ENCODE measurements at places on chromosomes 16 and 17.

- no peak for DNase-seq
These were observed 53.1 kb upstream of the CDR2 start for GRCh38 chr16:22427556-22427955.

- no peak for DNase-seq
These were observed 160.2 kb downstream of the RGS9 start for GRCh38 chr17:65297384-65297783.

DNA sequence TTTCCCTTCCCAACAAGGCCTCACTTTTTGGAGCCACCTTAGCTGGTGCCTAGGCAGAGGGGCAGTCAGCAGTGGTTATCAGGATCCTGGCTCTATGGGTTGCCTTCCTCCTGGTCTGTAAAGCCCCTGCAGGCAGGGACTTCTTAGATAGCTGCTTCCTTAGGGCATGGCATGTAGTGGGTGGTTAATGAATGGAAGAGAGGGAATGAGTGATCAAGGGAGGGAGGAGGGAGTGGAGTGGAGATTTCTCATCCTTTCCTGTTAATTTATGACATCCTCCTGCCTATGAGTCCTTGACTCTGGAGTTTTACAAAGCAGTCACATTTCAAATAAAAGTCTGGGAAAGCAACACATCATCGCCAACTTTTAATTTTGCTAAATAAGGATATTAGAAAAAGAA, 40.7 kb downstream of the SNX20 start:
- no peak for DNase-seq

GRCh38 chr16:22073350-22073749, 19.0 kb upstream of the VWA3A start:
- no peak for DNase-seq

- no peak for DNase-seq
These were observed 42.5 kb downstream of the YPEL2 start for GRCh38 chr17:59373882-59374495.

DNA sequence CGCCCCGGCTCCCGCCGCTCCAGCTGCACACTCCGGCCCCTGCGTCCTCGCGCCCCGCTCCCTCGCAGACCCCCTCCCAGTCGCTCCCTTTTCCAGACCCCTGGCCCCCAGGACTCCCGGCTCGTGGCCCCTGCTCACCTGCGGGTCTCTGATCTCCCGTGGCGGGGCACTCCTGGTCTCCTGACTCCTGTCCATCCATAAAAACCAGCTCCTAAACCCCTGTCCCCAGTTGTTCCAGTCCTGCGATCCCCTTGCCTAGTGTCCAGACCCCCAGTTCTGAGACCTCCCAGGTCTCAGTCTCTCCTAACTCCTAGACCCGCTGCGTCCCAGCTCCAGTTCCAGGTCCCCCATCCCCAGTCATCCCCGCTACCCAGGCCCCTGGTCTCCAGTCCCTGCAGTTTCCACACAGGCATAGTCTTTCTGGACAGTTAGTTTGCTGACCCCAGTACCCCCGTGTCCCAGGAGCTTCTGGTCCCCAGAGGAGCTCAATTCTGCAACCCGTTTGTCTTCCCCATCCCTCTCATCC, 379 bp downstream of the SNX29 start:
- DNase-seq = no peak

GRCh38 chr17:48542114-48542656, 2.7 kb downstream of the HOXB2 start:
- no peak for DNase-seq

- DNase-seq = no peak
These were observed 23.8 kb downstream of the PDILT start for GRCh38 chr16:20380782-20381181.

- no peak for DNase-seq
These were observed 18.5 kb downstream of the SEC14L5 start for GRCh38 chr16:4976611-4977145.

- no peak for DNase-seq
These were observed 21.8 kb downstream of the ACSM1 start for GRCh38 chr16:20675488-20676267.

GRCh38 chr17:79942011-79942405, 93.7 kb downstream of the TBC1D16 start:
- no peak for DNase-seq

DNA sequence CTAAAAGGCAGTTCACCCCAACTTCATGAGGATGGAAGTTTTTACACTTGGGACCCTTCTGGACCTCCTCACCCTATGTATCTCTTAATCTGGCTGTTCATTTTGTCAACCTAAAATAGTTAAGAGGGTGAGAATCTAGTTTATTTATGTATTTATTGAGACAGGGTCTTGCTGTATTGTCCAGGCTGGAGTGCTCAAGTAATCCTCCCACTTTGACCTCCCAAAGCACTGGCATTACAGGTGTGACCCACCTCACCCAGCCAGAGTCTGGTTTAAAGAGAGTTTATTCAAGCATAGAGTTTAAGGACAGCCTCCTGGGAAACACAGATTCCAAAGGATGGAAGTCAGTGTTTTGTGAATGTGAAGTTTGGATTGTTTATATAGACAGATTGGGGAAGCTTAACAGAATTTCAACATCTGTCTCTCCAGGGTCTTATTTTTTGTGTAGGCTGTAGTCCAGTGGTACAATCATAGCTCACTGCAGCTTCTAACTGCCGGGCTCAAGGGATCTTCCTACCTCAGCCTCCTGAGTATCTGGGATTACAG, 8.0 kb upstream of the APPBP2 start:
- no peak for DNase-seq

- DNase-seq = no peak
These were observed 28.5 kb downstream of the GLP2R start for GRCh38 chr17:9854255-9854654.

- no peak for DNase-seq
These were observed 1.3 kb downstream of the C17orf99 start for GRCh38 chr17:78147315-78147998.

DNA sequence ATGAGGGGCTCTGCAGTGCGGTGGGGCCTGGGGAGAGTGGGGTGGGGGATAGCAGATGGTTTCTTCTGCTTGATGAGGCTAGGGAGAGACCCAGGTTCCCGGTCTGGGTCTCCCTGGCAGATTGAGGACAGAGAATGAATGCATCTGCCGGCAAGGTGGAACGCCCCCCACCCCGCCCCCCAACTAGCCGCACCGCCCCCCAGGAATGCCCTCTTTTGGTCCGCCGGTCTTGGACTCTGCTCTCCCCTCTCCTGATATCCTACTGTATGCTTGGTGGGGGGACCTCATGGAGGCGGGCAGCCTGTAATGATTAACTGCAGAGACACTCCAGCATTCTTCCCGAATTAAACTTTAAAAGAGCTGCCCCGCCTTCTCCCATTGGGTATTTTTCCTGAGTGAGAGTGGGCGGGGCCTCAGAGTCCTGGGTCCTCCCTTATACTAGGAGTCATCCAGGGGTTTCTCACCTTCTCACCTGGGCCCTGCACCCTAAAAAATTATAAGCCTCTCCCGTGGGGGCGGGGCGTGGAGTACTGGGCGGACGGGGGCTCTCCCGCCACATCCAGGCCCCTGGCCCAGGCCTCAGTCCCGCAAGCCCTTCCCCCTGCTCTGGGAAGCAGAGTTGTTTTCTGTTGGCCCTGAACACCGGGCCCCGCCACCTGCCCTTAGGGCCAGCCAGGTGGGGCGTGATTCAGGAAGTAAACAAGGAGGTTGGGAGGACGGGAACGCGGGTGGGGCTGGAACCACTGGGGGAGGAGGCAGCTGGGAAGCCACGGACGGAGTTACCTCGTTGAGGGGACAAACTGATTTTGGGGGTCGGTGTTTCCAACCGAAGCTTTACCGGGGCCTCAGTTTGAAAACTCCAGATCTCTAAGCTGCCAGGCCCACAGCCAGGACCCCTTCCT, 1.5 kb downstream of the GRB7 start:
- DNase-seq = peak; percentile 95

- DNase-seq = no peak
These were observed 61.3 kb downstream of the PRKCB start for GRCh38 chr16:23896832-23897821.

DNA sequence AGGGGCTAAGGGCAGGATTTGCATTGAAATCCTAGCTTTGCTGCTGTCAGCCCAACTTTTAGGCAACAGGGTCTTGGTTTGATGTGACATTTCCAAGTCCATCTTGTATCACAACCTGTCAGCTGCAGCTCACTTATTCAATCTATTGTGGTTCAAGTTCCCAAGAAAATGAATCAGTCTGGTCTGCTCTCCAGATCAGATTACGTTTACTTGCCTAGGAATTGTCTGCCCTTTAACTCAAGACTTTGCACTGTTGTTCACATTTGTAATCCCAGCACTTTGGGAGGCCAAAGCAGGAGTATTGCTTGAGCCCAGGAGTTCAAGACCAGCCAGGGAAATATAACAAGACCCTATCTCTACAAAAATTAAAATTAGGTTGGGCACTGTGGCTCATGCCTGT, 10.0 kb downstream of the STX4 start:
- no peak for DNase-seq

GRCh38 chr17:42476411-42476810, 17.7 kb downstream of the ATP6V0A1 start:
- no peak for DNase-seq

DNA sequence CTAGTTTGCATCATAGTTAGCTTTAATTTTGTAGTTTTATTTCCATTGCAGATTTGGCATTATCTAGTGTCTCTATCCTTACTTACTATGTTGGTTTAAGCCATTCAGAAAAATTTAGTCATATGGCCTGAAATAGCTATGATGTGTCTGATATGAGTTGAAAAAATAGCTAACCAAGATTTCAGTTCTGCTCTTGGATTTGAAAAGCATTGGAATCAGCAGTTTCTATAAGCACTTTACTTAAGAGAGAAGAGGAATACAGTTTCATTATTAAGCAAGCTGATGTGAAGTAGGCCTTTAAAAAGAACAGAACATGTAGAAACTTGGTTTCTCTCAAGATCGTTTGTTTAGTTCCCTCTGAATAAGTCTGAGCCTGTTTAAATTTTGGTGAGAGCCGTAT, 25.9 kb downstream of the LPCAT2 start:
- no peak for DNase-seq

GRCh38 chr16:17265154-17265553, 205.6 kb downstream of the XYLT1 start:
- DNase-seq = no peak

- DNase-seq = no peak
These were observed 218.1 kb upstream of the CDH8 start for GRCh38 chr16:62254372-62254771.

- no peak for DNase-seq
These were observed 215.1 kb downstream of the PRKCA start for GRCh38 chr17:66517336-66518009.

GRCh38 chr17:1365445-1366039, 34.5 kb downstream of the YWHAE start:
- peak; percentile 82 for DNase-seq

DNA sequence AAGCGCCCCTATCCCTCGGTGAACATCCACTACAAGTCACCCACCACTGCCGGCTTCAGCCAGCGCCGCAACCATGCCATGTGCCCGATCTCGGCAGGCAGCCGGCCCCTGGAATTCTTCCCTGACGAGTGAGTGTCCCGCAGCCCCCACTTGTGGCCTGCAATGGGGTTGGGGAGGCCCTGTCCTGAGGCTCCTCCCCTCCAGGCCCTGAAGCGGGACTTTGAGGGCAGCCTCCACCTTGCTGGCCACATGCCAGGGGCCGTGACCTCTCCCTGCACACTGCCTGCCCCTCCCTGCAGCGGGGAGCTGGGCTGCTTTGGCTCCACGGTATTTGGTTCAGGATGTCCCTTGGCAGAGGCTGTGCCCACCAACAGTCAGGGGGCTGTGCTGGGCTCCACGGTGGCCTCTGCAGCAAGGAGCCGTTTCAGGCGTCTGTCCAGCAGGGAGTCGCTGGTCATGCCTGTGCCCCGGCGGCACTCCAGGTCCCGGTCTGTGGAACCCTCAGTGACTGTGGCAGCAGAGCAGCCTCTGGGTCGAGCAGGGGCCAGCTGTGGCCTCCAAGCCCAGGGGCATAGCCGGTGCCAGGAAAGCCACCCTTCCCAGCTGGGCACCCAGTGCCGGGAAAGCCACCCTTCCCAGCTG, 8.3 kb downstream of the NME3 start:
- no peak for DNase-seq

- DNase-seq = no peak
These were observed 19.8 kb upstream of the SLC39A11 start for GRCh38 chr17:73112246-73112645.

GRCh38 chr16:22077700-22078313, 14.5 kb upstream of the VWA3A start:
- peak; percentile 50 for DNase-seq

GRCh38 chr17:65900216-65900615, 291.7 kb downstream of the CEP112 start:
- DNase-seq = no peak

DNA sequence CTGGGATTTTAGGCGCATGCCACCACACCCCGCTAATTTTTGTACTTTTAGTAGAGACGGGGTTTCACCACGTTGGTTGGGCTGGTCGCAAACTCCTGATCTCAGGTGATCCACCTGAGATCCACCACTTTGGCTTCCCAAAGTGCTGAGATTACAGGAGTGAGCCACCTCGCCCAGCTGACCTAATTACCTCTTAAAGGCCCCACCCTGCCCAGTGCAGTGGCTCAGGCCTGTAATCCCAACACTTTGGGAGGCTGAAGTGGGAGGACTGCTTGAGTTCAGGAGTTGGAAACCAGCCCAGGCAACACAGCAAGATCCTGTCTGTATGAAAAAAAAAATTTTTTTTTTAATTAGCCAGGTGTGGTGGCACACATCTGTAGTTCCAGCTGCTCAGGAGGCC, 2.9 kb upstream of the COASY start:
- no peak for DNase-seq

- peak; percentile 90 for DNase-seq
These were observed 19.6 kb upstream of the TNFRSF13B start for GRCh38 chr17:16991349-16992009.

- DNase-seq = no peak
These were observed 34.5 kb downstream of the USP22 start for GRCh38 chr17:21008160-21008915.

GRCh38 chr16:54554581-54554980, 268.0 kb upstream of the IRX3 start:
- DNase-seq = no peak

- DNase-seq = no peak
These were observed 180.5 kb upstream of the TOX3 start for GRCh38 chr16:52727441-52727840.

- DNase-seq = no peak
These were observed 6.3 kb upstream of the PABPN1L start for GRCh38 chr16:88872650-88873331.

DNA sequence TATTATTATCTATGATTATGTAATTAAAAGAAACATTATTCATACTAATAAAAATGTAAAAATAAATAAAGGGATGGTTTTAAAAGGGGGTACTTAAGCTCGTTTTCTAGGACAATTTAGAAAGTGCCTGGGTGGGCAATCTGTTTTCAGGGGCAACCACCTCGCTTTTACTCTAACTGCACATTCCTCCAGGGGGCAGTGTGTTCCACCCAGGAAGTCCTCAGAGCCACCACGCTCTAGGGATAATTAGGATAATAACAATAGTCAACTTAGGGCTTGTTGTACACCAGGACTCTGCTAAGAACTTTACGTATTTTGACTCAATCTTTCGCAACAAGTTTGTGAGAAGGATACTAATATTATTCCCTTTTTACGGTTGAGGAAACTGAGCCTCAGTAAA, 396.7 kb upstream of the MAF start:
- peak; percentile 29 for DNase-seq
